Activated naive CD4-positive, alpha-beta T cell (primary cell): ENCODE measurements at places on chromosomes 12 and 14.

DNA sequence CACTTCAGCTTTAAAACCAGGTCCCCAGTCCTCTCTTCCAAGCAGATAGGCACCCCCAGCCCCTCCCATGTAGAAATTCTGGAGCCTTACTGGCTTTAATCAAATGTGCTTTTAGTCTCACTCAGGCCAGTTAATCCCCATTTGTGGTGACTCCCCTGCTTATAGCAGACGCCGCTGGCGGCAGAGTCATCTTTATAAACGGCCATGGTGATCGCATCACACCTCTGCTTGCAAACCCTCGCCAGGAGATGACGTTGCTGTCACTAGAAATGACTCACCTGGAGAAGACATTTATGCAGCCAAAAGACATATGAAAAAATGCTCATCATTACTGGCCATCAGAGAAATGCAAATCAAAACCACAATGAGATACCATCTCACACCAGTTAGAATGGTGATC is 369.3 kb downstream of the VRK1 start:
- DNase-seq: no peak

DNA sequence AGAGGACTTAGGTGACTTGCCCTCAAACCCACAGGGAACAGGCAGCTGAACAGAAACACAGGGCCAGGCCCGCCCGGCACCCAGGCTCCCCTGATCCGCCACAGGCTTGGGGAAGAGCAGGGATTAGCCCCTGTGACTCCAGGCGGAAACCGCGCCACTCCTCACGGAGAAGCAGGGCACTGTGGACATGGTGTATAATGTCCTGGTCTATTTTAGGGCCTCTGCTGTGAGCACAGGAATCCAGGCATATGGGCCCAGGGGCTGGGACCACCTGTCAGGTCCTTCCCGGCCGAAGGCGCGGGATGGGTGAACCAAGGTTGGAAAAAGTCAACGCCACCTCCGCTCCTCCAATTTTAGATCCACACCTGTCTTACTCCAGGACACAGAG is 34.6 kb upstream of the MEG3 start:
- DNase-seq: no peak

GRCh38 chr14:68677901-68678300 is 115.0 kb downstream of the ZFP36L1 start:
- DNase-seq: no peak

DNA sequence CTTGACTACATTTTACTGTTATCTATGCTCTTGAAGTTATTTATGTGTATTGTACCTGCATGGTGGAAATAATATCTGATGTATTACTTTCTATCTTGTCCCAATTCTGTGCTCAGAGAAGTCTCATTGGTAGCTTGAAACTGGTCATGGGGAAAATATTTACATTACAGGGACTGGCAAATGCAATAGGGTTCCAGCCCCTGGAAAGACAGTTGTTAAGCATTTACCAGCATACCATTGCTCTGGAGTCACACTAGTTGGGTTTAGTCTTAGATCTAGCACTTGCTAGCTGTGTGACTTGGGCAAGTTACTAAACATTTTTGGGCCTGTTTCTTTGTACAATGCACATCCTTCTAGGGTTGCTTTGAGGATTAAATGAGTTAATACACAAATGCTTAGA is 86.3 kb upstream of the NRXN3 start:
- DNase-seq: no peak

DNA sequence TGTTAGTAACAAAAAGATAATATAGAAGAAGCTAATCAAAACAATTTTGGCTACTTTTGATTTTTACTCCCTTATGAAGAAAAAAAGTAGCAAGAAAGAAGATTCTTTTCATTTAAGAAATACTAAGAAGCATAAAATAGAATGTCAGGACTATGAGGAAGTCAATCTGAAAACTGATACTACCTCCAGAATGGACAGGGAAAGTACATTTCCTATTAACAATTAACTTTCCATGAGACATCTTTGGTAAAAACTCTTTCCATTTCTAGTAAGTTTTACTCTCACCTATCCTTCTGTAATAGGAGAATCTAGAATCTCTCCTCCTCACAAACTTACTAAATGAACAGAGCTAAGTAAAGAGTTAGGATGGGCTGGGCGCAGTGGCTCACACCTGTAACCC is 51.3 kb upstream of the NPFF start:
- DNase-seq: no peak

- DNase-seq: peak; percentile 27
Observed at GRCh38 chr14:73633116-73634010, 11.4 kb upstream of the DNAL1 start.

DNA sequence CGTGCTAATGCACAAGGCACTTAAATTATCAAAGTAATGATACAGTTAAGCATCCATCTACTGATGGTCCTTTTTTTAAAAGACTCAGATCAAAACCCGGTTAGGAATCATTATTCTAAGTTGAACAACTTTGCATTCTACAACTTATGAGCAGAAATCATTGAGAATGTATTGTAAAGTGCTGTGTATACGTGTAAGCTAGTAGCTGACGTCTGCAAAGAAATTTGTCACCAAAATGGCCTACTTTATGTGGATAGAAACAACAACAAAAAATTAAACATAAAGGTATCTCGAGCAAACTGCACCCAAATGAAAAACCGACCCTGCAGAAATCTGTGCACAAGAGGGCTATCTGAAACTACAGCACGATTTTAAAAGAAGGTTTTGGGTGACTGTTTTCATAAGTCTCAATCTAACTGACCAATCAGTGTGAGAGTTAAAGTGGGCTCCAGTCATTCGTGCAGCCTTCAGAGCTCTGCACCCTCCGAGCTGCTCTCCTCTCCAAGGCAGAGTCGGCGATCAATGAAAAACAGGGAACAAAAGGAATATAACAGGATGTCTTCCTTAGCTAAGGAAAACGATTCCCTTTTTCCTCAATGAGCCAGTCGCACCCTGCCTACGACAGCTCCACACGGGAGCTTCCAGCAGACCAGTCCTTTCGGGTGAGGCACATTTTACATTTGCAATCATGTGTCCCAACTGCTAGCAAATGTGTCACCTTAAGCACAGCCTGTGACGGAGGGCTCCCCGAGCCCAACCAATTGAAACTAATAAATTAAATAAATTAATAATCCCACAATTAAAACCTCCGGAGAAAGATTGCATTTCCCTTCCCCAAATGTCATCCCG is 200.7 kb upstream of the FOXN3 start:
- DNase-seq: no peak

- DNase-seq: no peak
Observed at GRCh38 chr14:76531085-76531484, 155.1 kb downstream of the ESRRB start.

DNA sequence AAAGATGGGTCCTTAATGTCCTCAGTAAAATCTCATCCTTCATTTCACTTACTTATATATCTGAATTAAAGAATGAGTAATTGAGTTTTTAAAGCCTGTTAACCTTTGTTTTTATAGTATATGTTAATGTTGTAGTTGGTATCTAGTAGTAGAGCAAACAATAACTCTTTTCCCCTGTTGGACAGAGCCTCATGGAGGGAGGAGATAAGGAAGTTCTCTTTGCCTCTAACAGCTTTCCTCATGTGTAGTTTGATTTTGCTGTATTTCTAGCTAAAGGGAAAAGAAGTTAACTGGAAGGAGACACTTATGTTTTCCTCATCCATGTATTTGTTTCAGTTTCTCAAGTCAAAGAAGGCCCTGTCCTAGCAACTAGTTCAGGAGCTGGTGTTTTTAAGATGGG is 55.3 kb downstream of the RAD52 start:
- no peak for DNase-seq

- no peak for DNase-seq
Observed at GRCh38 chr12:51922762-51923505, 15.6 kb downstream of the ACVRL1 start.
